HT1080 (cell line): ENCODE measurements at places on chromosomes 5 and 9.

GRCh38 chr5:39228596-39228995 lies 9.2 kb upstream of the FYB1 start:
- no peak for DNase-seq

DNA sequence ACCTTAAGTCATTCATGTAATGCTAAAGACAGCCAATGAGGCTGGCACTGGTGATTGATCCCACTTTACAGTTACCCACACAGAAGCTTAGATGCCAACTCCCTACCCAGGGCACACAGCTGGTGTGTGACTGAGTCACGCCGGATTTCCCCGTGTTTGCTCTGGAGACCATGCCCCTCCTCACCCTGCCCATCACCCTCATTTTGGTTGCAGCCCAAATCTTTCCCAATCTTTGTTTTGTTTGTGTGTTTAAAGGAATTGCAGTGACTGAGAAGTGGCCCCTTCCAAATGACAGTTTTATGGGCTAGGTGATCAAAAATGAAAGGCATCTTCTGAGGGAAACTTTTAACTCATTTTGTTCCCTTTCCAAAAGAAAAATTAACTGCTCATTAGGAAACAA lies 10.9 kb downstream of the FBXL7 start:
- DNase-seq: peak; percentile 30

DNA sequence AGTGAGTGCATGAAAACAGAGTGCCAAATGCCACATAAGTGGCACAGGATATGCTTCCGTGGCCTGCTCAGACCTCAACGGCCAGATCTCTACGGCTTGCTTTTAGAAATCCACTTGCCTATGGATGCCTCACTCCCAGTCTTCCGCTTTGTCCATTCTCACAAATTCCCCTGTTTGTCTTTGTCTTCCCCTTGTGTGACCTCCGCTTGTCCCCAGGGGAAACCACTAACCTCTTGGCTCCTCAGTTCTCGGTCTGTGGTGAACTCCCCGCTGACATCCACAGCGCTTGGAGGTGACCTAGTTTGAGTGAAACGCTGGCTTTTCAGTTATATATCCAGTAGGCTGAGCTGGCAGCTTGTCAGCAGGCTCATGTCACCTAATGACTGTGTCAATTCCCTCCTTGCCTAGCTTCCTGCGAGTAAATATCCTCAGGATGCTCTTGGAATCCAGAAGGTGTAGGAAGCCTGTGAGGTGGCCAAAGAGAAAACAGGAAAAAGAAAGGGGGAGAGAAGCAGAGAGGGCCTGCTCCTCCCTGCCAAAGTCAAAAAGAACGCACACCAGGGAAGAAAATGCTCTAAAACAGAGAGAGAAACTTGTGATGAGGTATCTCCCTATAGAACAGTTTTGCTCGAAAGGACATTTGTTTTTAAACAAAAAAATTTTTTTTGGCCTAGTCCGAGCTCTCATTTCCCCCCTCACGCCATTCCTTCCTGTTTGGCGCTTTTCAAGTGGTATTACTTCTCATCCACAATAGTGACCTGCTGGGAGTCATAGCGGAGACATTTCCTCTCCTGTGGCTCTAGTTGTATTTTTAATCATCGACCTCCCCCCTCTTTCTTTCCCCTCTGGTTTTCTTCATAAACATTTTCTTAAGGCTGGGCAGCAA lies 101.6 kb upstream of the SPRY4 start:
- peak; percentile 61 for DNase-seq

DNA sequence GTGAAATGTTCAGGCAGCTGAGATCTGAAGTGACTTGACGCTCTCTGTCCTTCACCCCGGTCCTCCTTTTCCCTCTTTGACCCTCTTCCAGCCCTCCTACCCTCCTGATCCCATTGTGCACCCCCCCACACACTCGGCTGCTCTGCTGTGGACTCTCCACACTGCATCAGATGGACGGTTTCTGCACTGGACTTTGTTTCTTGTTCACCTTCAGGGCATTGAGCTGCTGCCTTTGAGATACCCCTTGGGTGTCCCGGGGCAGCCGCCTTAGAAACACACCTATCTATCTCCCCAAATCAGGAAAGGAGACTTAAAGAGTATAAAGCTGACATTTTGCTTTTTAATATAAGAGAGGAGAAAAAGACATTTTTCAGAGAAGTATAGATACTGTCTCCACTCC lies 27.5 kb downstream of the AMBP start:
- no peak for DNase-seq

DNA sequence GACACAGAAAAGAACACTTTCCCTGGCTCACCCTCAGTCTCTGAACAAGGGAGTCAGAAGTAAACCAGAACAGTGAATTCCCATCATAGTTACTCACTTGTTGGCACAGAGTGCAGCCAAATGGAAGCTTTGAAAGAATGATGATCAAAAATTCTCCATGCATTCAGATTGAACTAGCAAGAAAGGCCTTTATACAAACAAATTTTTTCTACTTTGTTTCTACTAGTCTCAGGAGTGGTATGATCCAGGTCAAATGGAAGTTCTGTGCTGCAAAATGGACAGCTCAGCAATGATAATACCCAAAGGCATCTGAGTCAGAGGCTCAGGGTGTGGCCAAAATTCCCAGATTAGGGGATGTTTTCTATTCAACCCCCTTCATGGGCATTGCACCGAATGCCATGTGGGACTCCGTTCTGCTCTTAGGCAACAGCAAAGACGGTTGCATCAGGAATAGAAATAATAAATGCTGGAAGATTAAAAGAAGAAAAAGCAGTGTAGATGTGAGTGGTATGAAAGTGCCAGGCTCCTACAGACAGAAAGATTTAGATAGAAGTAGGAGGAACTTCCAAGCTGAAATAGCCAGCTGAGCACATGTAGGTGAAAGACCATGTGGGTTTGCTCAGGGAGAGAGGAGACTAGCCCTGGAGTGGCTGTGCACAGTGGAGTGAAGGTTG lies 24.0 kb upstream of the ASPN start:
- DNase-seq: peak; percentile 79

- DNase-seq: no peak
Observed at GRCh38 chr9:128828719-128829452, 708 bp downstream of the SPOUT1 start.

- no peak for DNase-seq
Observed at GRCh38 chr9:68704814-68705530, at the start of gene PIP5K1B. Gene PIP5K1B (plus strand): TSS chr9:68705240. CDS start chr9:68822615, 117,375 bp downstream.

GRCh38 chr5:172188893-172189692 lies 1.1 kb upstream of the STK10 start:
- no peak for DNase-seq

GRCh38 chr5:133995883-133996563 lies 8.8 kb downstream of the VDAC1 start:
- no peak for DNase-seq

GRCh38 chr5:41903382-41903891 lies 707 bp upstream of the RIMOC1 start:
- DNase-seq: no peak

- peak; percentile 43 for DNase-seq
Observed at GRCh38 chr5:65482296-65482735, 596 bp upstream of the ADAMTS6 start.

DNA sequence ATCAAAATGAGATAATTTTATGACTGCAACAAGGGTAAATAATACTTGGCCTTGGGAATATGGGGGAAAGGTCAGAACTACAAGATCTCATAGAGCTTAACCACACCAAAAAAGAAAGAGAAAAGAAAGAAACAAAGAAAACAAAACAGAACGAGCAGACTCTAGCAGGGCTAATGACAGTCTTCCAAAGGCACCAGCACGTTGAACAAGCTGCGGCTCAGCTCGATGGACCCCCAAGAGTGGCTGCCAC lies 689 bp downstream of the AK3 start:
- DNase-seq: no peak

- no peak for DNase-seq
Observed at GRCh38 chr5:38434966-38435705, 121.3 kb downstream of the LIFR start.

DNA sequence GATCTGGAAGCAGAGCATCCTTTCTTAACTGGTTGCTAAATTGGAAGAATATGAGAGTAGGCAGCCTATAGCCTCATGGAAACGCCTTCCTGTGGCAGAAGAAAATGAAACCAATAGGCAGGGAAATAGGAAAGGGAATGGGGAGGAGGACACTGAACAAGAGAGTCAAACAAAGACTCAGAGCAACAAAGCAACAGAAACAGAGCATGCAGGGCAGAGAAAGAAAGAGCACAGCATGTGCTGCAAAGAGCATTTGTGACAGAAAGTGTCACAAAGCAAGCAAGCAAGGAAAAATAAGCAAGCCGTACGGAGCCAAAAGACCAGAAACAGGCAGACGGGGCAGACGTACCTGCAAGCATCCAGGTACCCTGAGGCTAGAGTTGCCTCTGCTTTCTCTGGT lies 123.1 kb downstream of the RAPGEF6 start:
- no peak for DNase-seq

DNA sequence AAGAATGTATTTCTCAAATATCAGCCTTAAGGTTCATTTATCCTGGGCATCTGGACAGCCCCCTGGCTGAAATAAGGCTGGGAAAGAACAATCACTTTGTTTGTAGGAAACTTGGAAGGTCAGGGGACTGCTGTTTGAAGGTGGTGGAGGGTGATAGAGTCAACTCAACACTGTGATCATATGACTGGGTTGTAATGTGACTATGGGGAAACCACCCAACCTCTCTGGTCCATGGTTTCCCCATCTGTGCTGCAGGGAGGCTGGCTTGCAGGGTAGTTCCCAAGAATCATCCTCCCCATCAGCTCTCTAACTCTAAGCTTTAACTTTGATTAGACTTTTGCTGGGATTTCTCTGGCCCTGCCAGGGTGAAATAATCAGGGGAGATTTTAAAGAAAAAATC lies 10.0 kb downstream of the INSYN2B start:
- no peak for DNase-seq
